ENCODE measurements at places on chromosomes 16 and 17.

DNA sequence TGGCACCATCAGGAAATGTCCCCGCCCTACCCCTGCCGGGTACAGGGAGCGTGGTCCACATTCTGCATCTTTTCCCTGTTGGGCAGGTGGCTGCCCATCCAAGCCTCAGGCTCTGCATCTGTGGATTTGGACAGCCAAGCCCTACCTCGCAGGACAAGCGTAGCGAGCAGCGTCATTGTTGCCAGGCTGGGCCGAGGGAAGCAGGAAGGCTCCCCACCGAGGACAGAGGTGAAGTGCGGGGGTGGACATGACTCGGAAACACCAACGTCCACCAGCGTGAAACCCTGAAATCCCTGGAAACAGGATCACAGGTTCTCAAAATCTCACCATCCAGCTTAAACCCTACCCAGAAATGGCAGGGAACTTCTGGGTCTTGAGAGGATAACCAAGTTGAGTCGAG is 73.6 kb downstream of the SOCS1 start:
- DNase-seq = no peak

DNA sequence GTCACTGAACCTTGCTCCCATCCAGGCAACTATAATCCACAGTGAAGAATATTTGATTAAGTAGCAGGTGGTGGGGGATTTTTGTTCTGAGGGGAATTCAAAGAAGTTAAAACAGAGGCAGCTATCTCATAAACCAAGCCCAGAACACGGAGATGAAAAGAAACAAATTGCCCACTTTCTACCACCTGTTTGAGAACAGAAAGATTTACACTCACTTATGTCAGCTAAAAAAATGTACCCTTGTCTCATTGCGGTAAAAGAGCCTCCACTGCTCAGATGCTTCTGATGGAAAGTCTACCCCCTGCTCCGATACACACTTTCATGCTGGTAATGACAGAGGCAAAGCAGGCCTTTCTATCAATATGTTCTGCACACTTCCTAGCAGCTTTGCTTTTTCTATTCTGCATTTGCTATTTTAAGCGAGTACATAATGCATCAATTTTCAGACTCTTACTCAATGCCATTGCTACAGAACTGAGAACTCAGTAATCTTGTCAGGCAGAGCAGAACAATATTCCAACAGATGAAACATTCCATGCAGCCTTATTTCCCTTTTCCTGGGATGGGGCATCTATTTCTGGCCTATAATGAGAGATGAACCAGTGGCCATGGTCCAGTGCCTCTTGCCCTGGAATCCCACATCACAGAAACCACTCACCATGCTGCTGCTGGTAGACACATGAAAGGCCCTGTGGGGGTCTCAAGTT is 29.0 kb downstream of the CDK5R1 start:
- no peak for DNase-seq

GRCh38 chr16:30533146-30533522 is 1.5 kb downstream of the ZNF747 start:
- no peak for DNase-seq

DNA sequence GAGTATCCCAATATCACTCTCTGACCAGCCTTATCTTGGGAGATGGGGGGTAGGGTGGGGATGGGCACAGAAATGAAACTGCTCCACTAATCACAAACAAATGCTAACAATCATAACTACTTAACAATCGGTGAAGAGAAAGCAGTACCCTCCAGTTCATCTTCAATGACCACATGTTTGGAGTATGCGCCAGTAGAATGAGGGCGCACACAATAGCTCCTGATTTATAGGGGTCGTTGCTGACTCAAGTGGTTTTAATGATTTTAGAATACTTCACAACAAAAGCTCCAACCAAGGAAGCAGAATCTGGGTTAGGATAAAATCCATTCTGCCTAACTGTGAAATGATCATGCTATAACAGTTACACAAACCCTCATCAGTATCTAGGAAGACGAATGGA is 184.4 kb downstream of the AATF start:
- no peak for DNase-seq

DNA sequence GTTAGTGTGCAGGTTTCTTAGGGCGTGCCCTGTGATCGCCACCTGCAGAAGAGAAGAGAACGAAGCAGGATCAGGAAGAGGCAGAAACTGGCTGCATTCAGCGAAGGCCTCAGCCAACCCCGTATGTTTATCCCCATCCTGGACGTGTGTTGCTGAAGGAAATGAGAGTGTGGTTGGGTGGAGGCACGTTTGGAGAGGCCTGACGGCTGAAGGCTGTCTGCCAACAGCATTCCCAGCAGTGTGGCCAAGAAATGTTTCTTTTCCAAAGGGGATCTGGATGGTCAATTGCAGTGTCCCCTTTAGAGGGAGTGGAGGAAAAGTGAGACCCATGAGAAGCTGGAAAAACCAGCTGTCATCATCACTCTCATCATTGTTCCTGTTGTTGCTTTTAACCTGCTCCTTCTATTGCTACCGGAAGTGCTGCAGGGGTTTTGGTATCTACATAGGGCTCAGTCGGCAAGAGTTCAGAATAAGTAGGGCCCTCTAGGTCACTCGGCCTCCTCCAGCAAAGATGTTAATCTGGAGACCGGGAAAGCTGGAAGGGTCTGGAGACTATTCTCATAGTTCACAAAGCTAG is 46.5 kb upstream of the SLC47A1 start:
- no peak for DNase-seq

- no peak for DNase-seq
Observed at GRCh38 chr16:57260294-57260929, 15.4 kb downstream of the ARL2BP start.

DNA sequence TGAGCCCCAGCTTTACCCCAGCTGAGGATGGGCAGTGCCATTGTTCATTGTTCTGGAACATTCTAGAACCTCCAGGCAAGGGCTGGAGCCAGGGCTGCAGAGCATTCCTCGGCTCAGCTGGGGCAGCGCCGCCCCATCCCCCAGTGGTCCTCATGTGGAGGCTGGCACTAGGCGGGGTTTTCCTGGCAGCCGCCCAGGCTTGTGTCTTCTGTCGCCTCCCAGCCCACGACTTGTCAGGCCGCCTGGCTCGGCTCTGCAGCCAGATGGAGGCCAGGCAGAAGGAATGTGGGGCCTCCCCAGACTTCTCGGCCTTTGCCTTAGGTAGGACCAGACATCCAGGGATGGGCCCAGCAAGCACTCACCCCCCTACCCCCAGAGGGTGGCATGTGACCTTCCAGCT is at the start of gene TMEM95:
TSS of gene TMEM95 (plus strand) at position 104 of the 400 bp plus-strand sequence. CDS start at position 153, 49 bp downstream.
- DNase-seq = no peak

GRCh38 chr16:3022684-3023414 is 893 bp downstream of the HCFC1R1 start:
- DNase-seq = no peak

- no peak for DNase-seq
Observed at GRCh38 chr16:23408823-23409298, 44.1 kb downstream of the COG7 start.

DNA sequence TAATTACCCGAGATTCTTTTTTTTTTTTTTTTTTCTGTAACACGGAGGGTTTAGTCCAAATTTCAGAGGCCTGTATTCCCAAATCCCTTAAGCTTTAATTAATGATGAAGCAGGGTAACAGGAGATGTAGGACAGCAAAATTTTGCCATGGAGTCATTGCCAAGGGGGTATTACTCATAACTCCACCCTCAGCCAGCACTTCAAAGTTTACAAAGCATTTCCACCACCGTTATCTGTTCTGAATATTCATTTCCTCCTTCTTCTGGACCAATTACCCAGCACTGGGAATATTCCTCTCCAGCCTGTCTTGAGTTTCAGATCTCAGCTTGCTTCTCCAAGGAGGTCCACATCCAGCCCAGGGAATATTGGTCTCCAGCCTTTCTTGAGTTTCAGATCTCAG is 747.5 kb upstream of the EEF2KMT start:
- DNase-seq = no peak

DNA sequence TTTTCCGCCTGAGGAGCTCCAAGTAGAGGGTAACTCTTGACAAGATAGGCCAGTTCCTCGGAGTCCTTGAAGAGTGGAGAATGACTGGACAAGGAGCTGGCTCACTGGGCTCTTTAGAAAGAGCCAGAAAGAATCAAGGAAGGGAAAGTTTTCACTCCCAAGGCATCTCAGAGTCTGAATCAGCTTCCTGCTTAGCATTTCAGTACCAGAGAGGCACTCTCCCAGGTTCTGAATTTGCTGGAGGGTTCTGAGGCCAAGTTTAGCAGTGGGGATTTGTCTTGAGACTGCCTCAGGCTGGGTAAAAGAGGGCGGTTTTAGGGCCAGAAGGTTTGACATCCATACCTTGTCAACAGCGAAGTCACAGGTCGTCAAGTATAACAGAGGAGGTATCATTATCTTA is 25.5 kb downstream of the GP2 start:
- no peak for DNase-seq

DNA sequence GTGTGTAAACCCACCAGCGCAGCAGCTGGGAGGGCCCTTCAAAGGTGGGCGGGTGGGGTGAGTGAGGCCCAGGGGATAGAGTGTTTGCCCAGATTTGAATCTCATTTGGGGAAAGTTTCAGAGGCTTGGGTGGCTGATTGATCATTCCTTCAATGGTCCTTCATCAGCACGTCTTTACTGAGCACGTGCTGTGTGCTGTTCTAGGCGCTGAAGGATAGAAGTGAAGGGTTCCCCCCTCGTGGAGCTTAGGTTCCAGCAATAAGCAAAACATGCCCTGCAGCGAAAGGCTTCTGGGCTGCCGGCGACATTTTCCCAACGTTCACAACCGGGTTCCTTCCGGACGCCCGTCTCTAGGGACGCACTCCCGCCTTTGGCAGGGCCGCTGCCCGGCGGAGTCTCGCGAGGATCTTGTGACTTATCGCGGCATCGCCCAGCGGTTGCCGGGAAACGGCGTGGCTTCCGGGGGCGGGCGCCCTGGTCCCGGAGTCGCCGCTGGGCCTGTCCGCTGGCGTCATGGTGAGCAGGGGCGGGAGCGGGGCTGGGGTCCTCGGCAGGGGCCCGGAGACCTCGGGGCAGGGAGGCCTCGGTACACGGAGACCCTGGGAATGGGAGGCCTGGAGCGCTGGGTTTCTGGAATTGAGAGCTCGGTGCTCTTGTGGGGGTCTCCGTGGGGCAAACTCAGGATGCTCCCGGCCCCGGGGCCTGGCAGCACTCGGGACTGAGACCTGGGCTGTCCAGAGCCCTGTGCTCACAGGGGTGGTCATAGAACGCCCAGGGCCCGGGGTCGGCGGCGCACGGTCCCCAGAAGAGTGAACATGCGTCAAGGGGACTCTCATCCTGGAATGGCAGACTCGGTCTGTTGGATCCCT is 3.2 kb upstream of the DBNDD1 start:
- peak; percentile 72 for DNase-seq

DNA sequence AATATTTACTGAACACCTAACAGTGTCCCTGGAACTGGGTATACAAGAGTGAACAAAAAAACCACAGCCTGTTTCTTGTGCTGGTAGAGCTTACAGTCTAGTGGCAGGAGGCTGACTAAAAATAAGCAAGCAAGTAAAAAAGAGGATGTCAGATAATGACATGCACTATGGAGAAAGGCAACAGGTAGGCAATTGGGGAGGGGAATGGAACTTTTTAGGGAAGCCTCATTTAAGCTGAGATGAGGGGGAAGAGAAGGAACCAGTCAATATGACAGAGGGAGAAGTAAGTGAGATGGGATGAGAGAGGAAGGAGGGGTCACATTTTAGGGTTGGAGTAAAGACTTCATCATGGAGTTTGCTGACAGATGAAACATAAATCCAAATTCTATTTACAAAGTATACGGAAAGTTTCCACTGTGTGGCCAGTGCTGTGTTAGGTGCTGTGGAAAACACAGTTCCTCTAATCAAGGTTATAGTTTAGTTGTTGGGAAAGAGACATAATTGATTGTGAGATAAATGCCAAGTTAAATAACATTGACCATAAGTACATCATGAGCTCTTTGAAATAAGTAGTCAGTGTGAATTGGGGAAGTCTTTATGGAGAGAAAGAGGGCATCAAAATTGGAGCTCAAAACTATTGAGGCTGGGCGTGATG is 251.4 kb downstream of the FTO start:
- DNase-seq = no peak

GRCh38 chr17:49193513-49194296 is 16.7 kb downstream of the GNGT2 start:
- DNase-seq = no peak

GRCh38 chr16:84308120-84308519 is 13.4 kb downstream of the WFDC1 start:
- no peak for DNase-seq

- DNase-seq = no peak
Observed at GRCh38 chr17:75823257-75824041, 20.8 kb downstream of the UNC13D start.

GRCh38 chr17:38922538-38923297 is 2.7 kb upstream of the LASP1NB start:
- DNase-seq = no peak

DNA sequence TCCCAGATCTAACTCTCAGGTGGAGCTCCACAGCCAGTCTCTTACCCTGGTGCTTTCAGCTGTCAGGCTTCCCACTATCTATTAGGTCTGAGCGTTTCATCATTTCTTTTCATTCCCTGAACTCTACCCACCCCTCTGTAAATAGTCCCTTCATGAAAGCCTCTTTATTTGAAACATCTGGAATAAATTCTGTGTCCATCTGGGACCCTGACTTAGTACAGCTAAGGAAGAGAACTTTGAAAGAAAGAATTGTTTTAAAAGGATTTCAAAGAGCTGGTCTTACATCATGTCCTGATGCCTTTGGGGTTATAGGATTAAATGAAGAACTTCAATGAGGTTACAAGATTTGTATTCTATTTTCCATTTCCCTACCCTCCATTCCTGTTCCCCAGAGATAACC is 388.5 kb upstream of the CA10 start:
- DNase-seq = no peak

GRCh38 chr16:12545297-12545610 is 258.4 kb downstream of the CPPED1 start:
- no peak for DNase-seq

DNA sequence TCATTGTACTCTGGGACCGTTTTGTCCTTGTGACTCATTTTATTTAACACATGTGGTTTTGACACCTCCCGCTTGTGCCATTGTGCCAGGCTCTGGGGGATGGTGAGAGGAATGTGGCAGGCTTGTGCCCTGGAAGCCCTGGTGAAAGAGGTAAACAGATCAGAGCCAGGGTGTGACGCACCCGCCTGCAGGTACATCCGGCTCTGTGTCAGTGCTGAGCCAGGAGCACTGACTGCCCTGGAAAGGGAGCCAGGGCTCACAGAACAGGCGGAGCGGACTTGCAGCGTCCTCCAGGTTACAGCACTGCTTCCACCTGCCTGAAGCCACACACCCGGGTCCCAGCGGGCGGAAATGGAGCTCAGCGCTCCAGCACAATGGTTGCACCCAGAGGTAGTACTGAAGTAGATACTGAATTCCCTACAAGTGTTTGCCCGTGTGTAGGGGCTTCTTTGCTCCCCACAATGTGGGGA is 30.6 kb downstream of the CDRT15 start:
- DNase-seq = no peak

- DNase-seq = no peak
Observed at GRCh38 chr16:12252616-12253015, 276.1 kb downstream of the SNX29 start.

DNA sequence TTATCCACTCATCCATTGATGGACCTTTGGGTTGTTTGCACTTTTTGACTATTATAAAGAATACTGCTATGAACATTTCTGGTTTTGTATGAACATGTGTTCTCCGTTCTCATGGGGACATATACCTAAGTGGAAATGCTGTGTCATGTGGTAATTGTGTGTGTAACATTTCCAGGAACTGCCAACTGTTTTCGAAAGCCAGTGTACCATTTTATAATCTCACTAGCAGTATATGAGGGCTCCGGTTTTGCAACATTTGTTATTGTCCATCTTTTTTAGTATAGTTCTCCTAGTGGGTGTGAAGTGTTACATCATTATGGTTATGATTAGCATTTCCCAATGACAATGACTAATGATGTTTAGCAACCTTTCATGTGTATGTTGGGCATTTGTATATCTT is 5.1 kb upstream of the TRIM25 start:
- DNase-seq = no peak

- no peak for DNase-seq
Observed at GRCh38 chr17:43549496-43549895, 3.4 kb upstream of the ETV4 start.

Data from T1000 (cell line).